Adrenal gland (tissue), 19 donors: ENCODE measurements at places on chromosomes 7 and 10. TPM values are rescaled to one million over a fixed set of nuclear protein-coding genes. Genes with fewer than 3 reads are reported as not detected.

The SLC29A4 gene
- 0.69 TPM for total RNA-seq

The ZNF316 gene
- 39.7 TPM for total RNA-seq

The PSD gene
- 0.54 TPM for total RNA-seq

The CPXM2 gene
- 6.6 TPM for total RNA-seq

The GRID1 gene
- total RNA-seq = 7.7 TPM

The HMX2 gene
- total RNA-seq = not detected

The CDK6 gene
- total RNA-seq = 51.4 TPM

The TFEC gene
- total RNA-seq = 10.2 TPM

- DNase-seq = no peak
Observed at GRCh38 chr10:5895804-5896203, 5.8 kb downstream of the FBH1 start.

- no peak for DNase-seq
Observed at GRCh38 chr10:49601857-49602256, 8.3 kb upstream of the SLC18A3 start.

- DNase-seq = no peak
Observed at GRCh38 chr10:80275135-80275498, 14.3 kb downstream of the MAT1A start.

- no peak for DNase-seq
Observed at GRCh38 chr10:85524001-85524666, 842.5 kb downstream of the GRID1 start.

- DNase-seq = no peak
Observed at GRCh38 chr7:155265961-155266360, 31.7 kb upstream of the INSIG1 start.

DNA sequence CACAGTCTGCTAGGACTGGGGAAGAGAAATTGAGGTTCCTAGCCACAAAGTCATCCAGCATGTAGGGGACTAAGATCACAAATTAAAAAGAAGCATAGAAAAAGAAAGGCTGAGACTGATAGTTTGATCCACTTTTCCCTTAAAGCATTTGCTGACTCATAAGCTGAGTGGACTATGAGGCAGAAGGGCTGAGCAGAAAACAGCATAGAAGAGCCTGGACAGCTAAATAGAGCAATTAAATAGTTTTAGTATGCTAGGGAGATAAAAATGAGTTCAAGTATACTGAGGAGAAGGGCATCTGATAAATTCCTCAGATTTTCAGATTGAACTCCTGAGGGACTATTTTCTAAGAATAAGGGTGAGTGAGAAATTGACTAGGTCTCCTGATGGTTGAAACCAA is 155.9 kb upstream of the EGR2 start:
- no peak for DNase-seq

GRCh38 chr10:95097805-95098204 is 28.5 kb upstream of the CYP2C8 start:
- DNase-seq = no peak

DNA sequence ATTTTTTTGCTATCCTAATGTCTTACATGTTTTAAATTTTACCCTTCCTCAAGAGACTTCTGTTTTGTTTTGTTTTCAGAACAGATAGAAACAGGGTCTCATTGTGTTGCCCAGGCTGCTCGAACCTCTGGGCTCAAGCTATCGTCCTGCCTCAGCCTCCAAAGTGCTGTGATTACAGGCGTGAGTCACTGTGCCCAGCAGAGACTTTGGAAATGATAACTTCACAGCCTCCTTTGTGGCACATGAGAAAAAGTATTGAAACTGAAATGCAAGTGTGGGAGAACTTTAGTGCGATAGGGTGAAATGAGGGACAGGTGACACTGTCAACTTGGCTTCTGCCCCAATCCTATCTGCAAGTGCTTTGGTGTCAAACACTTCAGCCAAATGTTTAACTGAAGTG is 21.6 kb downstream of the IRF5 start:
- DNase-seq = no peak

GRCh38 chr10:75209086-75209920 is 1.3 kb upstream of the VDAC2 start:
- DNase-seq = no peak

GRCh38 chr7:22452142-22452959 is 47.6 kb downstream of the STEAP1B start:
- DNase-seq = peak; percentile 30

DNA sequence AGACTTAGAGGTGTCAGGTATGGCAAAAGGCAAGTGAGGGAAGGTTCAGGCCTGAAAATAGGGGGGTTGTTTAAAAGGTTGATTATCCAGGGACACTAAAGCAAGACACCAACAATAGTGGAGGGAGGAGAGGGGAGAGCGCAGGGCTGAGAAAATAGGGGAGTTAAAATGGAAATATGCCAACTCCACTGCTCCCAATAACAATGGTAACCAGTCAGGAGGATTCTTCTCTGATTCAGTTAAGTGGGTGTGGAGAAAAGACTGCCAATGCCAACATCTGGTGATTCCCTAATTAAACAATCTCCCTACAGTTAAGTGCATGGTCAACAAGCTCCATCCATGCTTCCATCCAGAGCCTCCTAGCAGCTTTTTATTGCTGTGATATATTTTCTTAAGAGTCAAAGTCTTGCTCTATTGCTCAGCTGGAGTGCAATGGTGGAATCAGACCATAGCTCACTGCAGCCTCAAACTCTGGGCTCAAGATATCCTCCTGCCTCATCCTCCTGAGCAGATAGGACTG is 183.3 kb downstream of the JAZF1 start:
- no peak for DNase-seq

DNA sequence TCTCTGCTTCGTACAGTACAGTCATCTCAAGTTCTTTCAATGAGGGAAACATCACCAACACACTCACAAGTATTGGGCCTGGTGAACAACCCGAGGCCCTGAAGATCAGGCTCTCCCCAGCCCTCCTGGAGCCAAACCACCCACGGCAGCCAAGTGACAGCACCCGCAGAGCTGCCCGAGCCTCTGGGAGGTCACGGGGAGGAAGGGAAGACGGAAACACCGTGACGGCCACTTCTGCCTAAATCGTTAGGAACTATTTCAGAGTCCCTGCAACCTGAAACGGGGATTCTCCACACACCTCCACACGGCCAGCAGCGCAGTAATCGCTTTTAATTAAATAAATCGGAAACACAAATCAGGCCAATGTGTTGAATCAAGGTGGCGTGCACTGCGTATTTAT is 222.6 kb downstream of the MAD1L1 start:
- no peak for DNase-seq
